ENCODE measurements at places on chromosomes 6 and 20. TPM values are rescaled to one million over a fixed set of nuclear protein-coding genes. Genes with fewer than 3 reads are reported as not detected.

Gene FAM83C
- not detected for total RNA-seq

DNA sequence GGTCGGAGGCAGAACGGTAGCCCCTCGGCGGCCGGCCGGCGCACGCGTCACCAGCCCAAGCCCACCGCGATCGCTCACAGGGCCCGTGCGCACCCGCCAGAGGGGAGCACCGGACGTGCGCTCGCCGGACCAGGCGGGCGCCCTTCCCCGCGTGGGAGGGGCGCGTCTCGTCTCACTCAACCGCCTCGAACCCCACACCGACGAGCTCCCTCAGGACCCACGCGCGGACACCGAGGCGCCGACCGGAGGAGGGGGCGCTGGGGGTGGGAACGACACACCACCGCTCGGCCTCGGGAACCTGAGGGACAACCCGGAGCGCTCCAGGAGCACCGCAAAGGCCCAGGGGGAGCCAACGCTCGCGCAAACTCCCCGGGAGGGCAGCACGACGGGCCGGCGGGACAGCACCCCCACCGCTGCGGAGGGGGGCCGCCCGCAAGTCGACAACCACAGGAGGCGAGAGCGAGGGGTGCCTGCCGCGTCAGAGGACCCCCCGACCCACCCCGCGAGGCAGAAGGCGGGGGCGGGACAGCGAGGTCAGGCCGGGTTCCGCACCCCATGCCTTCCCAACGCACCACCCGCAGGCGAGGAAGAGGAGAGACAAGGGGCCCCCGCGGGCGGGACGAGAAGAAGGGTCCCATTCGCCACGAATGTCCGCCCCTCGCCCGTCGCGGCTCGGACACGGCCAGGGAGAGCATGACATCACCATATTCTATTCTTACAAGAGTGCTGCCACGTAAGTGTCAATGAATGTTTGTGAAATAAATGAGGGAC, 512.7 kb upstream of the ZNF337 start:
- no peaks in the 10 kb centered on the region for H3K27me3 ChIP-seq
- H3K36me3 ChIP-seq = no peaks in the 10 kb centered on the region
- peak; percentile 30 for DNase-seq
- H3K27ac ChIP-seq = peak overlapping the region; percentile 65
- H3K4me1 ChIP-seq = no peaks in the 10 kb centered on the region
- peak overlapping the region; percentile 46 for H3K4me3 ChIP-seq

DNA sequence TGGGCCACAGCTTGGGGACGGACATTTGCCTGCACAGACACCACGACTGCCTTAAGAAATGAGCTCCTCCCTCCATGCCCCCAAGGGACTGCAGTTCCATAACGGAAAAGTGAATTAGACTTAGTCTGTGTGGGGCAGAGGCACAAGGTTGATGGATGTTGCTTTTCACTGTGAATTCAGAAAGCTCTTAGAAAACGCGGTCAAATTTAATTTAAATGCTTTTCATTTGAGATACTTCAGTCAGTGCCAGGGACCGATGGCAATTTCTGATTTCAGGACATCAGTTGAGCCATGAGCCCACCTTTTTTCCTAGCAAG, 356.4 kb downstream of the KIF16B start:
- H3K4me1 ChIP-seq = no peaks in the 10 kb centered on the region
- no peaks in the 10 kb centered on the region for H3K36me3 ChIP-seq
- H3K4me3 ChIP-seq = no peak overlapping the region
- H3K27ac ChIP-seq = no peak overlapping the region
- no peak for DNase-seq
- no peaks in the 10 kb centered on the region for H3K27me3 ChIP-seq

Gene IRF4
- 11.8 TPM for total RNA-seq

Gene LSM14B
- 53.0 TPM for total RNA-seq

- no peaks in the 10 kb centered on the region for H3K27me3 ChIP-seq
- H3K4me1 ChIP-seq = peaks cover 23% of the 10 kb centered on the region
- peak overlapping the region; percentile 90 for H3K4me3 ChIP-seq
- no peaks in the 10 kb centered on the region for H3K36me3 ChIP-seq
- peak; percentile 71 for DNase-seq
Observed at GRCh38 chr6:132813173-132813856, 1.1 kb upstream of the RPS12 start.

Gene PAK5
- total RNA-seq = not detected
